Esophagus mucosa (tissue), 1 donor: ENCODE measurements at places on chromosomes 6 and 20. TPM values are rescaled to one million over a fixed set of nuclear protein-coding genes. Genes with fewer than 3 reads are reported as not detected.

GRCh38 chr6:19668710-19669109 is 168.5 kb upstream of the ID4 start:
- no peak for ATAC-seq

- ATAC-seq = no peak
Observed at GRCh38 chr20:49353348-49353747, 75.5 kb upstream of the ZNFX1 start.

- ATAC-seq = no peak
Observed at GRCh38 chr6:140736231-140736630, 1361.8 kb upstream of the CITED2 start.

DNA sequence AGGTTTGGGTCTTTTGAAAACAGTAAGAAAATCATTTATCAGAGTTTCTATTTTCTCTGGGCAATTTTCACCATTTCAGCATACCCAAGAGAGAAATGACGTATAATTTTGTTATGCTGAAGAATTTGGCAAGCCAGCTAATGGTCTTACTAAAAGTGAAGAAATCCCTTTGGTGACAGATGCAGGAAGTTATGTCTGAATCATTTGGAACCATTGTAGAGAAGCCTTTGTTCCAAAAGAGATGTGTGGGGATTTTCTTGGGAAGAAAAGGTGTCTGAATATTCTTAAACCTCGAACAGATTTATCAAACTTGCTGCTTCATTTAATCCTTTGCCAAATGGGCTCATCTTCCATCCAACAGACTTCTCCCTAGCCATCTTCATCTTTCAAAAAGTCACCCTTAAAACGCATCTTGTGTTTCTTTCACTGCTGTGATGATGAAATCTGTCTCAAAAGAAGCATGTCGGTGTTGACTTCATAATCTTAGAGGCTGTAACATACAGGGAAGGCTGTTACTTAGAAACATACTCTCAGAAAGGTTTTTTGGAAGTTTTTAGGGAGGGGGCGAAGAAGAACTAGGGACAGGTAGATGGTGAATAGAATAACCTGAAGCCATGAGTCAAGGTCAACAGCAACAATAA is 39.5 kb downstream of the CITED2 start:
- peak; percentile 79 for ATAC-seq

The BFSP1 gene
- total RNA-seq = 1.3 TPM

DNA sequence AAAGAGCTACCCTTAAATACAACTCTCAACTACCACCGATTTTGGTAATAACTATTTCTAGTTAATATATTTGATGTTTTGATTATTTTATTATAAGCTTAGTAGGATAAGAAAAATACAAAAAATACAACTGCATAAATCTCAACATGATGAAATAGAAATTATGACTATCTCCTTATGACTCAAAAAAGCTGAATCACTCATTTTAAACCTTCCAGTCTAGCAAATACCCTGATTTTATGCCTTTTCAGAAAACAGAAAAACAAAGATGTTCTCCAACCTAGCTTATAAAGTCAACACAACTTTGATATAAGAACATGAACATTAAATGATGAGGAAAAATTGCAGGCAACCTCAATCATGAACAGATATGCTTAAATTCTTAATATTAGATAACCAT is 40.2 kb upstream of the DSE start:
- no peak for ATAC-seq

DNA sequence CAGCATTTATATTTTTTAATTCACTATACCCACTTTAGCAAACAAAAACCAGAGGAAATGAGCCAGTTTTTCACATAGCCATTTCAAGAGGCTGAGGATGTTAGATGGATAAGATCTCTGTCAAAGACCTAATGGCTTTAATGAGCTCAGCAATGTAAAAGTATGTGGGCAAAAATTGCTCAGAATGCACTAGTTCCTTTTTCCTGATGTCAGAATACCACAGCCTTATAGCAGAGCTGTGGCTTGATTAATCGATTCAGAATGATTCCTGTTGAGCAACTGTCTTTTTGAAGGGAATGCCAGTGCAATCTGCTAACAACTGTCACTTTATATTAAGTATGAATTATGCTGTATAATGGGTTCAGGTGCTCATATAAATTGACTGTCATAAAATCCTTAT is 100.6 kb upstream of the HIVEP1 start:
- no peak for ATAC-seq

The COL12A1 gene
- 9.4 TPM for total RNA-seq

- ATAC-seq = peak; percentile 62
Observed at GRCh38 chr20:32536851-32537656, 48.1 kb downstream of the NOL4L start.

The CLVS2 gene
- total RNA-seq = not detected

- no peak for ATAC-seq
Observed at GRCh38 chr20:12180107-12180661, 262.5 kb downstream of the BTBD3 start.

The LY86 gene
- 0.48 TPM for total RNA-seq

The SCUBE3 gene
- total RNA-seq = 0.12 TPM

GRCh38 chr6:79763301-79763700 is 132.2 kb downstream of the SH3BGRL2 start:
- no peak for ATAC-seq

The DEFB112 gene
- not detected for total RNA-seq

- no peak for ATAC-seq
Observed at GRCh38 chr6:17985934-17986655, 1.3 kb downstream of the KIF13A start.

DNA sequence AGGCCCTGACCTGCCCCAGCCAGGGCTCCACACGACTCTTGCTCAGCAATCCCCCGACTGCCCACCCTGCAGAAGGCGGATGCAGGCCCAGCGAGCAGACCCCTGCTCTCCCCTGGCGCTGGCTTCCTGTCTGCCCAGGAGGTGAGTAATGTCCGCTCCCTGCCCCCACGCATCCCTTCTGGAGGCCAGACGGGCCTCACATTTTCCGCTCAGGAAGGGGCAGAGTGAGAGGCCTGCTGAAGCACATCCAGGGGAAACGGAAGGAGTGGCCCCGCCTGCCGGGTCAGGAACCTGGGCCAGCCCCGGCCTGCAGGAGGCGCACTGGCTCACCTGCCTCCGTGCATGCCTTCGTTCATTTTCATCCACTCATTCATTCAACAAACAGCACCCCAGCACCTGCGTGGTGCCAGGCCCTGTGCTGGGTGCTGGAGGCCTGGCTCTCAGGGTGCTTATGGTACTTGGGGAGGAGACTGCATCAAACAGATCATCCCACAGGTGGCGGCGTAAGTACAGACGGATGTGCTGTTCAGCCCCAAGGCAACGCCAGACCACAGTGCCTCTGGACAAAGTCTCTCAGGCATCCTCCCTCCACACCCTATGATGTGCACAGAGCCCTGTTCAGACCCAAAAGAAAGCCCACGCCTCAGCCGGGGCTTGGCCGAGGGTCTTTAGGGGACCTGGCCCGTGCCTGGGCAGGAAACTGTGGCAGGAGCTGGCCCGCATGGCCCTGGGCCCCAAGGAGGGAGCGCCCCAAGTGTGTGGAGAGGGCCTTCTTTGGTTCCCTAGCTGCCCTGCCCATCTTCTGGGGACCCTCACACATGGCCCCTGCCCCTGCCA is 112.1 kb downstream of the ASXL1 start:
- ATAC-seq = peak; percentile 38

The SPTLC3 gene
- 9.0 TPM for total RNA-seq

GRCh38 chr6:145147559-145147958 is 587.8 kb downstream of the EPM2A start:
- no peak for ATAC-seq

DNA sequence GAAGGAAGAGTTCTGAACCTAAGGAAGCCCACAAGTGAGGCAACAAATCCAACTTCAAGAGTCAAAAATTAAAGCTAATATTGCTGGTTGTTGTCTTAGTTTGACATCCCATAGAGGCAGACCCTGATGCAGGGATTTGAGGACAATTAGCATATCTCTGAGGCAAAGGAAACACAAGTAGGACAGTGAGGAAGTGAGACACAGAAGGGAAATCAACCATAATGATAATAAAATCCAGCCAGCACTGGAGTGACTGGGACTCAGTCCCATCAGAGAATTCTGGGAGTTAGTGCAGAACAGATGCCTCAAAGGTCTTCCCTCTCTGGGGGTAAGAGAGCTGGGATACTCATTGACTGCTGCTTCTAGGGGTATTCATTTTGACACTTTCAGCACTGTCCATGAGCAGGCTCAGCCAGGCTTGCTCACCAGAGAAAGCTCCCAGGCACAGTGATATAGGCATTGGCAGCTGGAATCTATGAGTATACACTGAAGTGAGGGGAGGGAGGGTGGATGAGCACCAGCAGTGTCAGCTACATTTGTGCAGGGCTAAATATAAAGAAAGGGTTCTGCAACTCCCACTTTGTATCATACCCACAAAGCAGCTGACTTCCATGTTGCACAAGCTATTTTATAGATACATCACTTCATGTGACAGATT is 43.4 kb upstream of the SPTLC3 start:
- ATAC-seq = no peak

GRCh38 chr6:89509777-89510281 is 76.9 kb downstream of the ANKRD6 start:
- peak; percentile 31 for ATAC-seq

DNA sequence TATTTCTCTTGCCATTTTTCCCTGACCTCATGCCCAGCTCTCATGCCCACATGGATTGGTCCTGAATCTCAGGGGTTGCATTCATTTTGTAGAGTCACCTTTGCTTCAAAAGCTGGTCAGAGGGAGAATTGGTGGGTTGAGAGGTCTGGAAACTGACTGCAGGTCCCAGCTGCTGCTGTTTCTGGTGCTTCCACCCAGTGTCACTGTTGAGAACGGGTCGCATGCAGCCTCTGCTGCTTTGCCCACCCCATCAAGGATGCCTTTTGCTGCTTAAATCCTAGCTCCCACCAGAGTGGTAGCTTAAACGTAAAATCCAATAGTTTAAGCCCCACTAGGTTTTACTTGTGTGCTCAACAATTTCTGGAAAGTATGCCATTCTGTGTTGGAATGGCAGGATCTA is 211.4 kb upstream of the TSHZ2 start:
- no peak for ATAC-seq

- ATAC-seq = no peak
Observed at GRCh38 chr6:1612974-1613306, 3.2 kb downstream of the FOXC1 start.

DNA sequence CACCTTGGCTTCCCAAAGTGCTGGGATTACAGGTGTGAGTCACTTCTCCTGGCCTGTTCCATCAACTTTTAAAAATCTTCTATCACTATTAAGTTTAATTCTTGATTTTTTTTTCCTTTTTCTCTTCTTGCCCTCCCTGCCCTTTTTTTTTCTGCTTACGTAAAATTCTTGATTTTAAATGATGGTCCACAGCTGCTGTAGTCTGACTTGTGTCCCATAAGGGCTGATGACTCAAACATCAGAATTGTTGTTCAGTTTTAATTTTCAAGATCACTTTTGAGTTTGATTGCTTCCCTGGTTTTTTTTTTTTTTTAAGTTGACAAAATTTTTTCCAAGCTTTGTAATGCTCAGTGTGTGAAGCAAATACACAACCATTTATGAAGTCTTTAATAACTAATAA is 61.9 kb downstream of the CBFA2T2 start:
- no peak for ATAC-seq

The EPHA7 gene
- total RNA-seq = 0.12 TPM

- ATAC-seq = no peak
Observed at GRCh38 chr20:60921022-60921622, 330.9 kb upstream of the CDH4 start.

- no peak for ATAC-seq
Observed at GRCh38 chr6:34657037-34657306, 39.6 kb downstream of the ILRUN start.

DNA sequence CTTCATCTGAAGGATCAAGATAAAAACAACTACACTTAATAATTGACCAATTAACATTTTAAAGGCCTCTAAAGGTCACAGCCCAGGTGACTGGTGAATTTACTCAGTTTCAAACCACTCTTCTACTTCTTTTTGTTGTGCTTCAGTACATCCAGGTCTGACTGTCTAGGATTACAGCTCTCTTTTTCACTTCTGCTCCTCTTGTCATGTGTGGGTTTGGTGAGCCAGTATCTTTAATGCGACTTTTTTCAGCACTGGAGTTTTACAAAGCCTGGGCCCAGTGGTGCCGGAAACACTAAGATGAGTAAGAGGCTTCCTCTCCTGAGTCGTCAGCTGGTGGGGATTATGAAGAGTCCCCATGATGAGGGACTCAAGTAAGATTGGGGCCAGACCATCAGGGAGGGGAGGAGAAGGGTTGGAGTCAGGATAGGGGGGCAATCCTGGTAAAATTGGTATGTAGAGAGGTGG is 27.0 kb downstream of the HECA start:
- peak; percentile 28 for ATAC-seq

DNA sequence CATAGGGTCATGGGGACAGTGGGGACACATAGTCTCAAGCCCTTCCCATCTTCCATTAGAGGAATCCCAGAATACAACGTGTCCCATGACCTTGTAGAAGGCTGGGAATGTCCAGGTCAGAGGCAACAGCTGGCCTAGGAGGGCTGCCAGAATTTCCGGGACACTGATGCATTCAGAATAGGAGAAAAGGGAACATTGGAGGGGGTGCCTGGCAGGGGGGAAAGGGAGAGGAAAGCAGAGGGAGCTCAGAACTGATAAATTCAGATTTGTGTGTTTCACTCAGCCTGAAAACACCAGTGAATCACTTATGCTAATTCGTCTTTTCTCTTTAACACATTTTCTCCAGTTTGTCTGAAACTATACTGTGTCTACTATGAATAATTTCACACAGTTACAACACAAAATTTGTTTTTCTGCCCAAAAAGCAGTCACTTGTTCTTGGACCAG is 35.5 kb upstream of the BMP2 start:
- ATAC-seq = no peak

DNA sequence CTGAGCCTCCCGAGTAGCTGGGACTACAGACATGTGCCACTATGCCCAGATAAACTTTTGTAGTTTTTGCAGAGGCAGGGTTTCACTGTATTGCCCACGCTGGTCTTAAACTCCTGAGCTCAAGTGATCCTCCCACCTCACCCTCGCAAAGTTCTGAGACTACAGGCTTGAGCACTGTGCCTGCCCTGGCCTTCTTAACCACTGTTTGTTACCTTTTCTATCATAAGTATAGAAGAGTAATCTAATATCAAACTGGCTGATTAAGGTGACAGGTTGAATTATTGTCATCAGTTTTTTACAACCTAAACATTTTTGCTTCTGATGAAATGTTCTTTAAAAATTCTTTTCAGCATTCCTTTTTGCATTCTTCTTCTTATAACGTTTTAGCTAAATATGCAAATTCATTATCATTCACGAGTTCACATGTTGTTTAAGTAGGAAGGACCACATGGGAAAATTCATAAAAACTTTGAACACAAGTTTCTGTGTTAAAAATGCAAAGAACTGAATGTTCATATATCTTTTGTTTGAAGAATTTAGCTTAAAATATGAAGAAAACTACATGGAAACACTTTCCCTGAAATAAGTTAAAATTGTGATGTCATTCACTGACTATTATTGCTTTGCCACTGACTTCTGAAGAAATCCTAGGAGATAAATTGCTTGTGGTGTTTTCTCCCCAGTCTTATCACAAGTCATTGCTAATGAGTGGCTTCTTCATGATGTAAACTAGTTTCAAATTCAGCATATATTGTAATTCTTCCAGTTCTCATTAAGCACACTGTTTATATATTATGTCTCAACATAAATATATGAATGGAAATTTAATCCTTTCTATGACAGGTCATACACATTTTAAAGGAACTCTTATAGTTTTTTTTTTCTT is 106.7 kb downstream of the ADGRB3 start:
- ATAC-seq = no peak

GRCh38 chr6:55518529-55519060 is 60.4 kb downstream of the HMGCLL1 start:
- ATAC-seq = no peak

GRCh38 chr6:67976486-67976885 is 658.6 kb upstream of the ADGRB3 start:
- no peak for ATAC-seq

The TSPYL1 gene
- total RNA-seq = 54.0 TPM

The BMP6 gene
- total RNA-seq = 0.60 TPM

The COL21A1 gene
- total RNA-seq = 4.9 TPM

- ATAC-seq = no peak
Observed at GRCh38 chr6:154170106-154170505, 131.1 kb downstream of the OPRM1 start.
